ENCODE measurements at places on chromosomes 6 and 20.
A peak's percentile ranks its signal among the peaks of the same experiment; 100 is the strongest.

GRCh38 chr20:9352739-9353138 lies 161.7 kb upstream of the LAMP5 start:
- DNase-seq, result no peak
- H3K27me3 ChIP-seq, result no peaks in the 10 kb centered on the region
- no peak overlapping the region for H3K4me3 ChIP-seq
- peaks cover 15% of the 10 kb centered on the region for H3K4me1 ChIP-seq
- H3K36me3 ChIP-seq, result no peaks in the 10 kb centered on the region
- no peak overlapping the region for H3K27ac ChIP-seq

DNA sequence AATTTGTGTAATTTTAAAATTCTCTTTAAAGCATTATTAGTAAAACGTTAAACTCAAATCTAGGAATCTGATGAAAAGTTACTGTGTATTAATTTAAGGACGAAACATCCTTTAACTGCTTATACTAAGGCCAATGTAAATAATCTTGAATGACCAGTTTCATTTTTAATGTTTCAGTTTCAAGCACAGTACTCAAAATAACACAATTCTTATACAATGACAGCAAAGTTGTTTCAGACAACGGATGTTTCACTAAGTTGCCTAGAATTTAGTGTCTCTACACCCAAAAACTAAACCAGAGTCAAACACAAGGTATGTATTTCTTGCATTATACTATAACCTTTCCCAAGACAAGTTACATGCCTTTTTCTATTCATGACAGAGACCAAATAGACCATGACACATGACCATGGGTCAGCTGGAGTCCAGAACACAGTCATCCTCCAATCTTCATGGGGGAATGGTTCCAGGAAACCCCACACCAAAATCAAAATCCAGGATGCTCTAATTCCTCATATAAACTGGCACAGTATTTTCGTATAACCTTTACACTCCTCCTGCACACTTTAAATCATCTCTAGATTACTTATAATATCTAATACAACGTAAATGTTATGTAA lies 7.7 kb downstream of the PHIP start:
- H3K4me3 ChIP-seq, result no peak overlapping the region
- no peaks in the 10 kb centered on the region for H3K36me3 ChIP-seq

- DNase-seq, result peak; percentile 8
- no peaks in the 10 kb centered on the region for H3K27me3 ChIP-seq
- no peaks in the 10 kb centered on the region for H3K4me1 ChIP-seq
- no peak overlapping the region for H3K27ac ChIP-seq
- H3K36me3 ChIP-seq, result peaks cover 39% of the 10 kb centered on the region
Observed at GRCh38 chr6:152206072-152206818, 398.8 kb downstream of the ESR1 start.

DNA sequence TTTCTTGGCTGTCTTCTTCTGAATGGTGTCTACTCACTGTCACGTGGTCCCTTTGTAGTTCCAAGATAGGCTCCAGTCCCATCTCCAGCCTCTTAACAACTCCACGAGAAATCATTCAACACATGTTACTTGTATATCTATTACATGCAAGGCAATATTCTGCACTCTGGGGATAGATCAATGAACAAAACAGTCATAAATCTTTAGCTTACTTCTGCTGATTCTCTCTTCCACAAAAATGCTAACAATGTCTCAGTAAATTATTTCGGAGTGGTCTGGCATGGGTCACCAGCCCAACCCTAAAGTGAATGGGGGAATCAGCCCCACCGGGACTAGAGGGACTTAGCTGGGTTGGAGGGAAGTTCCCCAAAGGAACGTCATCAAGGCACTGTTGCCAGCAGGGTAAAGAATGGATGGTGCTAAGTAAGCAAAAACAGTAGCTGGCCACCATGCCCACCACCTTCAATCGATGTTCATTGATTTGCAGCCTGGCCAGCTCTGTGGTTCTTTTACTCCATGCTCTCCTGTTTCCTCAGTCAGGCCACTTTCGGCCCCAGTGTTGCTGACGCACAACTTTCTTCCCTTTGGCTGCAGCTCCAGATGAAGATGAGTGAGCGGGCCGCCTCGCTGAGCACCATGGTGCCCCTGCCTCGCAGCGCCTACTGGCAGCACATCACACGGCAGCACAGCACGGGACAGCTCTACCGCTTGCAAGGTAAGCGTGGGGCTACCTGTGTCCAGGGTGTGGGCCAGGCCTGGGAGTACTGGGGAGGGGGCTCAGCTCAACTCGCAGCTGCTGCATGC lies 167.7 kb downstream of the DOK5 start:
- H3K27ac ChIP-seq, result no peak overlapping the region
- no peak overlapping the region for H3K4me3 ChIP-seq
- no peaks in the 10 kb centered on the region for H3K36me3 ChIP-seq
- no peaks in the 10 kb centered on the region for H3K4me1 ChIP-seq
- no peaks in the 10 kb centered on the region for H3K27me3 ChIP-seq

DNA sequence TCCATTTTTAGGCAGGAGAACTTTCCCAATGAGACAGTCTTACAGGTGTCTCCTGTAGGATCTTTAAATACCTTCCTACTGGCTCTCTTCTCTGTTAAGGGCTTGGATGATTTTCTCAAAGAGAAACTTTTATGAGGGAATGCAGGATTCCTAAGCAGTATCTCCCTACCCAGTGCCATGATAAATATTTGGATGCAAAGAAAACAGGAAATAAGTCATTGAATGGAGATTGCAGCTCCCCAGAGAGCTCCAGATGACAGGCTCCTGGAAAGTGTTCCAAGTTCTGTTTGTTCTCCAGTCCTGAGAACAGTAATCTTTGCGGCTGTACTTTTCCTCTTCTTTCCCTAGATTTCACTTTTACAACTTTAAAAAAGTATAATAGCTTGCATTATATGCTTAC lies 2.4 kb upstream of the SCGN start:
- no peak overlapping the region for H3K27ac ChIP-seq
- no peak for DNase-seq
- H3K36me3 ChIP-seq, result no peaks in the 10 kb centered on the region
- H3K4me3 ChIP-seq, result no peak overlapping the region

DNA sequence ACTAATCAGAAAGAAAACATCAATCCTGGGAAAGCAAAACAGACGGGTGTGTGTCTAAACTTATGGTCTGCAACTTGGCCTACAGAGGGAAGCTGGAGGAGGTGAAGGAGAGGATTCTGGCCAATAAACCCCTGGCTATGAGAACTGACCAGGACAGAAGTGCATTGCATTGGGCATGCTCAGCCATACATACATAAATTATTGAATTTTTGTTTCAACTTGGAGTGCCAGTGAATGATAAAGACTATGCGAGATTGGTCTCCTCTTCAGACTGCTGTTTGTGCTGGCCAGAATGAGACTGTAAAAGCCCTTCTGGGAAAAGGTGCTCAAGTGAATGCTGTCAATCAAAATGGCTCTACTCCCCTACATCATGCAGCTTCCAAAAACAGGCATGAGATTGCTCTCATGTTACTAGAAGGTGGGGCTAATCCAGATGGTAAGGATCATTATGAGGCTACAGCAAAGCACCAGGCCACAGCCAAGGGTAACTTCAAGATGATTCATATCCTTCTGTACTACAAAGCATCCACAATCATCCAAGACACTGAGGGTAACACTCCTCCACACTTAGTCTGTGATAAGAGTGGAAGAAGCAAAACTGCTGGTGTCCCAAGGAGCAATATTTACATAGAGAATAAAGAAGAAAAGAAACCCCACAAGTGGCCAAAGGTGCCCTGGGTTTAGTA lies 17.4 kb downstream of the ADNP start:
- 0 out of 2 replicates have a peak, but pooled peaks cover 3% of the 10 kb centered on the region for H3K36me3 ChIP-seq
- H3K27ac ChIP-seq, result no peak overlapping the region
- no peak overlapping the region for H3K4me3 ChIP-seq
- no peaks in the 10 kb centered on the region for H3K27me3 ChIP-seq
- H3K4me1 ChIP-seq, result peaks cover 31% of the 10 kb centered on the region

DNA sequence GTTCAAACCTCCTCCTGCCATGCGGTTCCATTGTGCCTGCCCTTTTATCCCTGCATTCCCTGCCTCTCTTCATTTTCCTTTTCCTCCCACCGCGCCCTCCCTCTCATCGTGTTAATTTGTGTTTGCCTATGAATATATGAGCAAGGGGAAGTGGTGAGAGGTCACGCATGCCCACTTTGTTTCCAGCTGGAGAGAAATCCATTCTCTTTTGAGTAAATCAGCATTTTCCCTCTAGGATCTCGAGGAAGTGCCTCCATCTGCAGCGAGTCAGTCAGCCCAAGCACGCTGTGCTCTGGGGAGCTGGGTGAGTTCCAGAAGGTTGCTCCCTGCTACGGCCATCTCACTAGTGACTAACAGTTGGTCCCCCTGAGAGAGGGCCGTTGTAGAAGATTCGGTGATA lies 42.9 kb downstream of the CDH26 start:
- H3K27ac ChIP-seq, result no peak overlapping the region
- peaks cover 6% of the 10 kb centered on the region for H3K27me3 ChIP-seq
- peak; percentile 5 for DNase-seq
- no peaks in the 10 kb centered on the region for H3K36me3 ChIP-seq

DNA sequence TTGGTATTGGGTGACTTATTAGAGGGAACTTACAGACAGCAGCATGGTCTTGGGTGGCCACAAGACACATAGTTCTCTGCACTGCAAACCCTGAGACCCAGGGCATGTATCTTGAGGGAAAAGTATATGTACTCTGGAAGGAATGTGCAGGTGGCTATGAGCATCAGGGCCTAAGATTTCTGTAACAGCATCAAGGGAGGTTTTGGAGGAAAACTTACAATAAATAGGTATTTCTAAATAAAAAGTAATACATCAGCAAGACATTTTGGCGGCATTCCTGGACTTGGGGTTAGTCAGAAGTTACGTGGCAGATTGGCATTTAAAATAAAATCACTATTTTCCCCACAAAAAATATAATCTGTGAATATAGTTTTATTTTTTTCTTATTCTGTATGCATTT lies 8.0 kb upstream of the STX7 start:
- H3K27ac ChIP-seq, result no peak overlapping the region
- peaks cover 26% of the 10 kb centered on the region for H3K27me3 ChIP-seq
- no peak overlapping the region for H3K4me3 ChIP-seq
- DNase-seq, result peak; percentile 44
- H3K4me1 ChIP-seq, result no peaks in the 10 kb centered on the region

- DNase-seq, result no peak
- no peaks in the 10 kb centered on the region for H3K27me3 ChIP-seq
- no peaks in the 10 kb centered on the region for H3K4me1 ChIP-seq
- H3K36me3 ChIP-seq, result peaks cover 34% of the 10 kb centered on the region
- H3K4me3 ChIP-seq, result no peak overlapping the region
Observed at GRCh38 chr6:7879043-7879442, 31.5 kb downstream of the TXNDC5 start.

- peaks cover 73% of the 10 kb centered on the region for H3K36me3 ChIP-seq
- H3K4me1 ChIP-seq, result no peaks in the 10 kb centered on the region
- no peak for DNase-seq
Observed at GRCh38 chr20:32140603-32141002, 31.1 kb downstream of the TM9SF4 start.

DNA sequence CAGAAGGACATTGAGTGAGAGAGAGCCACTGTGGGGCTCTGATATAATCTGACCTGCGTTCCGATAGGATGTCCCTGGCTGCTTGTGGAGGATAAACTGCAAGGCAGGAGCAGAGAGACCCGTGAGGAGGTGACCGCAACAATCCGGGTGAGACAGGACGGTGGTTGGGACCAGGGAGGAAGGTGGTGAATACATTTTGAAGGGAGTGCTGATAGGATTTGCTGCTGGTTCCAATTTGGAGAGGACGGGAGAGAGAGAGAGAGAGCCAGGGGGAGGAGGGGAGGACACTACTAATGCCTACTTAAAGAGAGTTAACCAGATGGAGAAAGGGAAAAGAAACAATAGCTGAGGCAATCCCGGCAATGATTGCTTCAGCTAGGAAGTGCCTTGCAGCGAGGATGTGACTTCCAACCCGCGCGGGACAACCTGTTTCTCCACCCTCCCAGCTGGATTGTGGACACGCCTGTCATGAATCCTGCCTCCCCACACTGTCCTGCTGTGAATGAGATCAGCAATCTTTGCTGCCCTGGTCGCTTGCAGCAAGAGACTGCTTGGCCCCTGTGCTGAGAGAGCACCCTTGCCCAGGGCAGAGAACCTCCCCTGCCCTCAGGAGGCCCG lies 199.0 kb upstream of the KCNG1 start:
- H3K27ac ChIP-seq, result peak overlapping the region; percentile 6
- no peaks in the 10 kb centered on the region for H3K4me1 ChIP-seq
- no peak overlapping the region for H3K4me3 ChIP-seq
- H3K36me3 ChIP-seq, result no peaks in the 10 kb centered on the region

DNA sequence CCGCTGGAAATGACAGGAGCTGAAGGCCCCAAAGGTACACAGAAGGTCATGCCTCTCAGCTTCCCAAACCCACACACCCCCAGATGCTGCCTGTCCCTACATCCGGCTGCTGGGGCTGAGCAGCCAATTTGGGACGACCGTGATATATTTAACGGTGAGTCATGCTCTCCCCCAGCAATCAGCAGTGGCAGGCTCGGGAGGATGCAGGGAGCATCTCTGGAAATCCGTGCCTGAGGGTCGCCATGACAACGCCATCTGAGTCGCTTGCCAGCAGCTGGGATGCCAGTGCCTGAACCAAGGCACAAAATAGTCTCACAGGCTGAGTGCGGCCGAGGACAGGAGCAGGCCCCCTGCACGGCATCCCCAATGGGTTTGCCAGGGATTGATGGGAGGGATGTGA lies 57.9 kb downstream of the KCNB1 start:
- DNase-seq, result no peak
- H3K27me3 ChIP-seq, result peaks cover 52% of the 10 kb centered on the region
- no peaks in the 10 kb centered on the region for H3K36me3 ChIP-seq
- H3K4me3 ChIP-seq, result no peak overlapping the region
- no peak overlapping the region for H3K27ac ChIP-seq

DNA sequence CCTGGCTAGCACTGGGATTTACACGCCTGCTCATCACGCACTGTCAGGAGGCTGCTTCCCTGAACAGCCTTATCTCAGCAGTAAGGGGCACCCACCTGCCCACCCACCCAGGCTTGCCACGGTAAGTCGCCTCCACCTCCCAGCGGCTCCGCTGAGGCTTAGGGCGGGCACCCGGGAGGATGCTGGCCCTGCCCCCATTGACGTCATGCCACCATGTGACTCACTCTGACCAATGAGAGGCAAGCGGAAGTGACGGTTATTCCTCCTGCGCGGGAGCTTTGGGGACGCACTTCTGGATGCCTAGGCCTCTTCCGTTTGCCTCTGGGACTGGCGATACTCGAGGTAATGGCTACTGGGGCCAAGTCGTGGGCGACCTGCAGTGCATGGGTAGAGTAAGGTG lies 256.8 kb downstream of the QKI start:
- no peak for DNase-seq
- no peak overlapping the region for H3K27ac ChIP-seq
- peaks cover 1% of the 10 kb centered on the region for H3K27me3 ChIP-seq
- H3K36me3 ChIP-seq, result no peaks in the 10 kb centered on the region
- no peaks in the 10 kb centered on the region for H3K4me1 ChIP-seq

- H3K27ac ChIP-seq, result 0 out of 2 replicates have a peak overlapping the region, but pooled peaks have one; percentile 38
- DNase-seq, result peak; percentile 84
- peaks cover 10% of the 10 kb centered on the region for H3K4me1 ChIP-seq
- H3K4me3 ChIP-seq, result no peak overlapping the region
- no peaks in the 10 kb centered on the region for H3K27me3 ChIP-seq
- peaks cover 21% of the 10 kb centered on the region for H3K36me3 ChIP-seq
Observed at GRCh38 chr6:138099832-138100231, 7.4 kb downstream of the PERP start.

GRCh38 chr6:136822046-136822375 lies 381 bp upstream of the PEX7 start:
- peak; percentile 62 for DNase-seq
- H3K36me3 ChIP-seq, result no peaks in the 10 kb centered on the region
- peaks cover 5% of the 10 kb centered on the region for H3K4me1 ChIP-seq
- H3K27me3 ChIP-seq, result no peaks in the 10 kb centered on the region
- H3K4me3 ChIP-seq, result peak overlapping the region; percentile 86

GRCh38 chr6:24864343-24864742 lies 65.6 kb upstream of the ARMH2 start:
- peak; percentile 85 for DNase-seq
- no peak overlapping the region for H3K4me3 ChIP-seq
- peaks cover 26% of the 10 kb centered on the region for H3K36me3 ChIP-seq
- H3K27ac ChIP-seq, result no peak overlapping the region
- no peaks in the 10 kb centered on the region for H3K4me1 ChIP-seq
- no peaks in the 10 kb centered on the region for H3K27me3 ChIP-seq

Measured in IMR-90 (cell line).